ENCODE measurements at places on chromosomes 5 and 9. TPM values are rescaled to one million over a fixed set of nuclear protein-coding genes. Genes with fewer than 3 reads are reported as not detected.

DNA sequence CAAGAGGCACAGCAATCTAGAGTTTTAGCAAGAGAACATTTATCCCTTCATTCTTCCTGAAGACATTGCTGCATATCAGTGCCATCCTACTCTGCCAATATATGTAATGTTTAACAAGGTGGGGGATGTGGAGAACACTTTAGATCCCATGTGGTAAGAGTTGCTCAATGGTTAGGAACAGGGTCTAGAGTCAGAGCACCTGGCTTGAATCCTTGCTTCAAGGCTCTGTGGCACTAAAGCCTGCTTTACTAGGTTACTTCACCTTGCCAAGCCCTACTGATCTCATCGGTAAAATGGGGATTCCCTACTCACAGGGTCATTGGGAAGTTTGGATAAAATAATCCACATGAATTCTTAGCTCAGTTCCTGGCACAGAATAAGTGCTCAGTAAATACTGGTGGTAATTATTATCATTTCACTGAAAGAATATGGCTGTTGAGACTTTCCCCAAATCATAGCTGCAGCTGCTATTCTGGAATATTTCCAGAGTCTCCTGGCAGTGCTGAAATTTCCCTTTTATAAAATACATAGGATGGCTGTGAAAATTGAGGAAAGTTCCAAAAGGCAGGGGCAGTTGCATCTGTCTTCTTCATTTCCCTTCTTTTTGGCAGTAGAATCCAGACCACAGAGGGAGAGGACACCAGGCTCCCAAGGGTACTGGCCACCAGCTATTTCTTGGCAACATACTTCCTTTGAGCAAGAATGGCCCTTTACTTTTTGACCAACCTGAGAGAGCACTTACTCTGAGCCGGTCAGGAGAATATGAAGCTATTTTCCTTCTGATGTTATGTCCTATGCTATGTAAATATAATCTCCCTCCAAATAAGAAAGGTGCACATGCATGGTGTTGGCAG, 142.8 kb downstream of the PALM2AKAP2 start:
- peaks cover 17% of the 10 kb centered on the region for H3K4me1 ChIP-seq
- no peak for DNase-seq
- H3K4me3 ChIP-seq, result no peak overlapping the region
- no peaks in the 10 kb centered on the region for H3K27me3 ChIP-seq
- no peak overlapping the region for H3K27ac ChIP-seq

- no peaks in the 10 kb centered on the region for H3K27me3 ChIP-seq
- no peaks in the 10 kb centered on the region for H3K4me1 ChIP-seq
- DNase-seq, result no peak
- H3K36me3 ChIP-seq, result no peaks in the 10 kb centered on the region
- H3K4me3 ChIP-seq, result no peak overlapping the region
- H3K27ac ChIP-seq, result no peak overlapping the region
Observed at GRCh38 chr9:115777610-115778009, 376.0 kb upstream of the PAPPA start.

DNA sequence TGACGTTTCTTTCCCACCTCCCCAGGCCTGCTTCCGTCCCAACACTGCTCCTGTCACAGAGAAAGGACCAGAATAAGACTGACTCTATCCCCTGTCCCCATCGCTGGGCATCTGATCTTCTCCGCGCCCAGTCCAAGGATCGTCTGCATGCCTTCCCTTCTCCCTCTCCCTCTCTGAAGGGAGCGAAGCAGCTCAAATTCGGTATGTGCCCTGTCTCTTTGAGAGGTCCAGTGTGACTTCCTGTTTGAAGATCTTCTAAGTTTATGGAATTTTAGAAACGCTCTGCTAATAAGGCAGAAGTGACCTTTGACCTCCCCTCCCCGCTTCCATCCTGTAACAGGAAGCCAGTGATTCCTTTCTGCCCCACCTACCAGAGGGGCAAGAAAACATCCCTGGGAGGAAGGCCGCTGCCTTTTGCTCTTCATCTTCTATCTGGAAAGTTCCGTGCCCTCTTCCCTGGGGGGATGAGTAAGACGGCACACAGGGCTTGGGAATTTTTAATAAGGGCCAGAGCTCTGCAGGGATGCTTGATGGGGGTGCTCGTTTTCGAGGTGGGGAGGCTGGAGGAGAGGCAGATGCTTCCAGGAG, 40.7 kb upstream of the RNU6ATAC start:
- no peak overlapping the region for H3K4me3 ChIP-seq
- no peaks in the 10 kb centered on the region for H3K4me1 ChIP-seq
- no peak overlapping the region for H3K27ac ChIP-seq
- no peaks in the 10 kb centered on the region for H3K27me3 ChIP-seq
- no peak for DNase-seq
- H3K36me3 ChIP-seq, result no peaks in the 10 kb centered on the region

Gene SLC6A3
- total RNA-seq, result not detected

Gene DDX4
- not detected for total RNA-seq

DNA sequence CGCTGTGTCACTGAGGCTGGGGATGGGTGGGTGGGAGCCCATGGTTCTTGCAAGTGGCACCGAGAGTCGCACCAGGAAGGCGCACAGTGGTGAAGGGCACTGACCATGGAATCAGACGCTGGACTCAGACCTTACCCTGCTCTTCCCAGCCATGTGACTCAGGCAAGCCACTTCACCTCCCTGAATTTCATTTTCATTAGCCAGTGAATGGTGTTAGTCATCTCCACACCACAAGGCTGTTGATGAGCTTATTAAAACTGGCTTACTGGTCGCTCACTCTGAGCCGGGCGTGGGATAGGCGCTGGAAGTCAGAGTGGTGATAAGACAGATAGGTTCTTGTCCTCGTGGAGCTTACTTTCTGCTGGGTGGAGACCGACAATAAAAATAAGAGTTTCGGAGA, 25.1 kb downstream of the FGF18 start:
- no peaks in the 10 kb centered on the region for H3K4me1 ChIP-seq
- H3K4me3 ChIP-seq, result no peak overlapping the region
- no peak overlapping the region for H3K27ac ChIP-seq

GRCh38 chr5:1220351-1220750, 4.8 kb upstream of the SLC6A18 start:
- no peaks in the 10 kb centered on the region for H3K36me3 ChIP-seq
- H3K27ac ChIP-seq, result no peak overlapping the region
- DNase-seq, result no peak
- H3K27me3 ChIP-seq, result no peaks in the 10 kb centered on the region
- no peak overlapping the region for H3K4me3 ChIP-seq
- peaks cover 4% of the 10 kb centered on the region for H3K4me1 ChIP-seq

Gene FAM221B
- not detected for total RNA-seq

Gene PCDHGC4
- total RNA-seq, result not detected

DNA sequence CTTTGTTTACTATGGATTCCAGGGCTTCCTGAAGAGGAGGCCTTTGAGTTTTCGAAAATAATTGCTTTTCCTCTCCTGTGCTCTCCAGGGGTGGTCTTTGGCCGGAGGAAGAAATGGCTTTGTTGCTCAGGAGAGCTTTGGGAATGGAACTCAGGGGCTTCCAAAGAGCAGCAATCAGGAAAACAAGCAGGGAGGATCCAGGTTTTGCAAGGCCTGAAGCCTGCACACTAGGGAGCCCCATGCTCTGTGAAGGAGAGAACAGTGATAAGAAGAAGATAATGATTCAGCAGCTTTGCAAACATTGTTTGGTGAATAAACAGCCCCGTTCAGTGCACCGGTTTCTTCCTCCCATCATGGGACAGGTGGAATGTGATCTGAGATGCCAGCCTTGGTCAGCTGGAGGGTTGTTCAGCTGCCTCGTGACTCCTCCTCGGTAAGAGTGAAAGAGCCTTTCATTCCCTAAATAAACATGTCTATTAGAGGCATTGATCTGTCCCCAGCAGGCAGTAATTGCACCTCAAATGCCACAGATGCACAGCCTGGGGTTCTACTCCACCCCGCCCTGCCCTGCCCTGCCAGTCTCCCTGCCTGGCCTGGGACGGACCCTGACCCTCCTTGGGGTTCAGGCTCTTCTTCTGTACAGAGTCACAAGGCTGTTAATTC, 11.5 kb upstream of the ALDH1B1 start:
- no peaks in the 10 kb centered on the region for H3K36me3 ChIP-seq
- no peaks in the 10 kb centered on the region for H3K4me1 ChIP-seq
- no peak for DNase-seq
- no peak overlapping the region for H3K27ac ChIP-seq

DNA sequence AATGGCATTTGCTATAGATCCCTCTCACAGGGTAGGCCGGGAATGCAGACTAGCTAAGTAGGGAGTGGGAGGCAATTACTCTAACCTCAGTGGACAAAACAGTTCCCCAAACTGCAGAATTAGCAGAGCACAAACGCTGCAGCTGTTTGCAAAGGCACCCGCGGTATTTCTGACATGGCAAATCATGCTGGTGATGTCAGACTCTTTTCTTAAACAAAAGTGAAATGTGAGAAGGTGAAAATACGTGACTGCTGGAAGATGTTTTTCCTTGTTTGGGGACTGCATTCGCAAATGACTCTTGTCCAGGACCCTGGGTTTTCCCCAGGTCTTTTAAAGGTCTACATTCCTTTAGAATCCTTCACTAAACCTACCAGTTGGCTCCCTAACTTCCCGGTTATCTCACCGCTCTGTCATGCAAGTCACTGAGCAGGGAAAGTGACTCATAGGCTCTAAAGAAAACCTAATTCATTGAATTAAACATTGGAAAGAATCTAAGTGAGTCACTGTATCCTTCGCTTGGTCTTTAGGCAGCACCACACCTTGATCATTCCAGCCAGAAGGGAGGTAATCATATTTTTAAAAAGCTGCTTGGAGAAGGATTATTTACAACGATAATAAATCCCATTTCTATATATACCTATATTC, 91.5 kb upstream of the DNAH5 start:
- no peak overlapping the region for H3K27ac ChIP-seq
- no peak for DNase-seq

DNA sequence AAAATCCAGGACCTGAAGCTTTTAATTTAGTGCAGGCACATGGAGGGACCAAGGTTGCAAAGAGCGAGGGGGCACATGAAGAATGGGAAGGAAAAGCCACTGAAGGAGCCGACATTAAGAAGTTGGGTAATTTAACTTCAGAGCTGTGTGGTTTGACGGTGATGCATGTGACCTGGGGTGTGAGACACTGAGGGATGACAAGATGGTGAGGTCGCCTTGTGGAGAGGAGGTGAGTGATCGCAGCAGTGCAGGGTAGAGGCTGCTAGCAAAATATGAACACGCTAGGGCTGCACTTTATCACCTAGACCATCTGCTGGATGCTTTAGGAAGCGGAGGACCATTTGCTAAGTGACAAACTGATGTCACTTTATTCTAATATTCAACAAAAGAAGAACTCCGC, 339.0 kb upstream of the KIF2A start:
- DNase-seq, result no peak
- no peak overlapping the region for H3K27ac ChIP-seq
- H3K36me3 ChIP-seq, result no peaks in the 10 kb centered on the region
- no peaks in the 10 kb centered on the region for H3K27me3 ChIP-seq

- no peak overlapping the region for H3K27ac ChIP-seq
- H3K27me3 ChIP-seq, result peaks cover 14% of the 10 kb centered on the region
- DNase-seq, result no peak
Observed at GRCh38 chr5:7795306-7795705, 55.6 kb downstream of the CFAP90 start.

Gene PPP2R2B
- not detected for total RNA-seq

GRCh38 chr5:60334281-60334713, 365.7 kb downstream of the DEPDC1B start:
- no peak for DNase-seq
- no peaks in the 10 kb centered on the region for H3K27me3 ChIP-seq
- H3K4me3 ChIP-seq, result no peak overlapping the region
- H3K36me3 ChIP-seq, result no peaks in the 10 kb centered on the region

- no peak overlapping the region for H3K4me3 ChIP-seq
- peaks cover 14% of the 10 kb centered on the region for H3K4me1 ChIP-seq
- H3K36me3 ChIP-seq, result no peaks in the 10 kb centered on the region
- H3K27ac ChIP-seq, result no peak overlapping the region
Observed at GRCh38 chr5:113075019-113075418, 98.4 kb downstream of the DCP2 start.

DNA sequence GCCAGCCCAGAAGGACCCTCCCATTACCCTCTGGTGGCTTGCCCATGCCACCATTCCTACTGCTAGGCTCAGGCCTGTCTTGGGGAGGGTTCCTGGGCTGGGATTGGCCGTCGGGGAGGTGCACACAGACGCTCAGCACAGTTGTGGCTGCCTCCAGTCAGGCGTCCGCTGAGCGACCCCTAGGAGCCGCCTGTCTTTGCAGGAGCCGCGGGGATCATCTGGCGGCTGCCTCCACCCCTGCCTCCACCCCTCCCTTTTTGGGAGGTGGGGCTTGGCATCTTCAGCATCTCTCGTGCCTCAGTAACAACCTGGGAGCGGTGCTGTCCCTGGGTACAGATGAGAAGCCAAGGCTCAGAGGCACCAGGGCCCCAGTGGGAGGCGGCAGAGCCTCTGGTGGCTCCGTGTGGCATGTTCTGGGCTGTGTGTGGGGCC, 39.6 kb downstream of the RXRA start:
- no peaks in the 10 kb centered on the region for H3K36me3 ChIP-seq
- no peak overlapping the region for H3K4me3 ChIP-seq
- peak; percentile 24 for DNase-seq
- peaks cover 5% of the 10 kb centered on the region for H3K4me1 ChIP-seq

- peaks cover 16% of the 10 kb centered on the region for H3K36me3 ChIP-seq
Observed at GRCh38 chr9:136499071-136499934, 16.5 kb upstream of the SEC16A start.

Gene STPG3
- not detected for total RNA-seq

DNA sequence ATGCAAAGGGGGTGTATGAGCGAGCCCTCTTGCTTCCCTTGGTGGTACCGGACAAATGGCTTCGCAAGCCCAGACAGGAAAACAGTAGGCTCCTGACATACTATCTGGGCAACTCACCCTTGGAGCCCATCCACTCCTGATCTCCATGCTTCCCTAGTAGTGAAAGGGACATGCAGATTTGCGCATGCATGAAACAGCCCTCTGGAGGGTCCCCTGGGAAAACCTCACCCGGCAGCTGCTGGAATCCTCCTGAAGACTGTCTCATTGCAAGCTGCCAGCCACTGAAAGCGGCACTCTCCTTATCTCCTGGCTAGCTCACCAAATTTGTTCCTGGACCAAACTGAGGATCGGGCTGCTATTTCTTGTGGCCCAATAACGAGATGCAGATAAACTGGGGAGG, 10.2 kb downstream of the ZNF169 start:
- H3K27ac ChIP-seq, result no peak overlapping the region
- no peak overlapping the region for H3K4me3 ChIP-seq
- H3K27me3 ChIP-seq, result no peaks in the 10 kb centered on the region
- no peak for DNase-seq
- H3K4me1 ChIP-seq, result peaks cover 17% of the 10 kb centered on the region

- H3K36me3 ChIP-seq, result no peaks in the 10 kb centered on the region
- H3K4me1 ChIP-seq, result no peaks in the 10 kb centered on the region
- H3K27me3 ChIP-seq, result no peaks in the 10 kb centered on the region
- H3K4me3 ChIP-seq, result no peak overlapping the region
- DNase-seq, result no peak
Observed at GRCh38 chr5:21765406-21765805, 1087.7 kb downstream of the CDH12 start.

Gene OLFML2A
- total RNA-seq, result not detected

- no peaks in the 10 kb centered on the region for H3K4me1 ChIP-seq
- no peak for DNase-seq
- no peaks in the 10 kb centered on the region for H3K27me3 ChIP-seq
- no peak overlapping the region for H3K27ac ChIP-seq
Observed at GRCh38 chr5:12861886-12862654, 957.8 kb upstream of the CTNND2 start.

- no peak overlapping the region for H3K4me3 ChIP-seq
- DNase-seq, result no peak
Observed at GRCh38 chr5:17113174-17113958, 104.1 kb upstream of the BASP1 start.

- DNase-seq, result peak; percentile 36
- peaks cover 15% of the 10 kb centered on the region for H3K36me3 ChIP-seq
- peaks cover 40% of the 10 kb centered on the region for H3K4me1 ChIP-seq
- no peaks in the 10 kb centered on the region for H3K27me3 ChIP-seq
Observed at GRCh38 chr9:110258690-110259091, 2.4 kb upstream of the TXN start.
